ENCODE measurements at places on chromosomes 1 and 21.
A peak's percentile ranks its signal among the peaks of the same experiment; 100 is the strongest.

DNA sequence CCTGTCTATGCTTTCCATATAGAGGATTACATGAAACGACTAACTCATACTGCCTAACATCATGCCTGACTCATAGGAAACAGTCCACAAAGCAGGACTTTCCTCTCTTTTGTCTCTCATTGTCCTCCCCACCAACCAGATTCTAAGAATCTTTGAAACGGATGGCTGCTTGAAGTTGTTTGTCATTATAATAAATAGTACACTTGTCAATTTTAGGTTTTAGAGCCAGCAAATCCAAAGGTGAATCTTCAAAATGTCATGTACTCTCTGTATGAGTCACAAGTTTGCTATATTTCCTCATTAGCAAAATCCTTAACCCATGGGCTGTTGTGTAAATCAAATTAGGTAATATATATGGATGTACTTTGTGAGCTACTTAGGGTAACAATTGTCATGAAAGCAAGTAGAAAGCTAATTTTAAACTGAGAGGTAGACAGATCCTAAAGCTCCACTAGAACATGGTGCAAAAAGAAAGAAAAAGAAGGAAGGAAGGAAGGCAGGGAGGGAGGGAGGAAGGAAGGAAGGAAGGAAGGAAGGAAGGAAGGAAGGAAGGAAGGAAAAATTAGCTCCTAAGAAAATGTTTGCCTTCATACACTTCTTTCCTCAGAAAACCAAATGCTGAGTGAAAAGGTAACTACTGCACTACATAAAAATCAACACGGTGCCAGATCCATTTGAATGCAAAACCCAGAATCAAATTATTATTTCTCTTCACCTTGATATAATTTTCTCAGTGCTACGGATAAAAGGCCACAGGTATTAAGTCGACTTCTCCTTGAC, 129.5 kb upstream of the PRMT6 start:
- DNase-seq: no peak

DNA sequence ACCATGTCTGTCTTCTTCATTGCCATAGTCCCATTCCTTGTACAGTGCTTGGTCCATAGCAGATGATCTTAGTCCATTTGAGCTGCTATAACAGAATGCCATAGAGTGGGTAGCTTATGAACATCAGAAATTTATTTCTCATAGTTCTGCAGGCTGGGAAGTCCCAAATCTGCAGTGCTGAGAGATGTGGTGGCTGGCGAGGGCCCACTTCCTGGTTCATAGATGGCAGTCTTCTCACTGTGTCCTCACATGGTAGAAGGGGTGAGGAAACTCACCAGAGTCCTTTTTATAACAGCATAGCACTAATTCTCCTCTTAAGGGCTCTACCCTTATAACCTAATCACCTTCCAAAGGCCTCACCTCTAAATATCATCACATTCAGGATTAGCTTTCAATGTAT, 23.1 kb upstream of the RAP1A start:
- DNase-seq: peak; percentile 58

DNA sequence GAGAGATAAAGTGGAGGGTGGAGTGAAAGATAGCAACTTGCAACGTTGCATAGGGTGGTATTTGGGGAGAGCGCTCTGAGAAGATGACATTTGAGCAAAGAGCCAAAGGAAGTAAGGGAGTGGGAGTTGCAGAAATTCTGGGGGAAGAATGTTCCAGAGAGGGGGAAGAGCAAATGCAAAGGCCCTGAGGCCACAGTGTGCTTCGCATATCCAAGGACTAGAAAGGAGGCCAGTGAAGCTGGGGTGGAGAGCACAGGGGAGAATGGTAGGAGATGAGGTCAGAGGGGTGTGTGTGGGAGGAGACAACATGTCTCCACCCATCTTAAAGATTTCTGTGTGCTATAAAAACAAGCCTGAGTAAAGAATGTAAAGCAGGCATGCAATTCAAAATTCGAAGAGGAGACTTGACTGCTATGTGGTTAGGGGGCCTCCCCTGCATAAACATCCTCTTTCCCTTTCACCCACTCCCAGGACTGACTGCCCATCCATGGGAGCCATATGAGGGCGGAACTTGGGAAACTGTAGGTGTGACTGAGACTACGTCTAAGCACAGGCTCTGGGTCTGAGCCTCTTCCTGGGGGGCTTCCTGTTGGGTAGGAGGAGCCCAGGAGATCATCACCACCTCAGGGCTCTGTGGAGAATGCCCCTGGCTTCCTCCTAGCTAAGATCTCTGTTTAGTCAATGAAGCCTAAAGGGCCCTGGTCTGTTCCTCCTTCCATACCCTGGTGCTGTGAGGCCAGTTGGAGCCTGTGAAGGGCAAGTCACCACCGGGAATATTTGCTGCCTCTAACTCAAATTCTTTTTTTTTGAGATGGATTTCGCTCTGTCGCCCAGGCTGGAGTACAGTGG, 2.9 kb upstream of the CLIC4 start:
- no peak for DNase-seq

DNA sequence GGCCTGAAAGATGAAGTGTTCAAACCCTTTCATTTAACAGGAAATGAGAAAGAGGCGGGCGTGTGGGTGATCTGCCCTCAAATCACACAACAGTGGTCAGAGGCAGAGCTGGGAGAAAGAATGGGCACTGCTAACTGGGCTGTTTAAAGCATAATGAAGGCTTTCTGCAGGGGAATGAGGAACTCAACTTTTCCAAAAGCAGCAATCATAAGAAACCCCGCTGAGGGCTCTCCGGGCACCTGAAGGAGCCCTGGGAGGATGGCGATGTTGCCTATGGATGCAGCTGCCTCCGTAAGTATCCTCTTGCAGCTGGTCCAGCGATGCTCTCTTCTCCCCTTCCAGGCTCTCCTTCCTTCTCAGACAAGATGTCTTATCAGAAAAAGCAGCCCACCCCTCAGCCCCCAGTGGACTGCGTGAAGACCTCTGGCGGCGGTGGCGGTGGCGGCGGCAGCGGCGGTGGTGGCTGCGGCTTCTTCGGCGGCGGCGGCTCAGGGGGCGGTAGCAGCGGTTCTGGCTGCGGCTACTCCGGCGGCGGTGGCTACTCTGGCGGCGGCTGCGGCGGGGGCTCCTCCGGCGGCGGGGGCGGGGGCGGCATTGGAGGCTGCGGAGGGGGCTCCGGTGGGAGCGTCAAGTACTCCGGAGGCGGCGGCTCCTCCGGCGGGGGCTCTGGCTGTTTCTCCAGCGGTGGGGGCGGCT, 1.2 kb downstream of the LORICRIN start:
- peak; percentile 33 for DNase-seq

DNA sequence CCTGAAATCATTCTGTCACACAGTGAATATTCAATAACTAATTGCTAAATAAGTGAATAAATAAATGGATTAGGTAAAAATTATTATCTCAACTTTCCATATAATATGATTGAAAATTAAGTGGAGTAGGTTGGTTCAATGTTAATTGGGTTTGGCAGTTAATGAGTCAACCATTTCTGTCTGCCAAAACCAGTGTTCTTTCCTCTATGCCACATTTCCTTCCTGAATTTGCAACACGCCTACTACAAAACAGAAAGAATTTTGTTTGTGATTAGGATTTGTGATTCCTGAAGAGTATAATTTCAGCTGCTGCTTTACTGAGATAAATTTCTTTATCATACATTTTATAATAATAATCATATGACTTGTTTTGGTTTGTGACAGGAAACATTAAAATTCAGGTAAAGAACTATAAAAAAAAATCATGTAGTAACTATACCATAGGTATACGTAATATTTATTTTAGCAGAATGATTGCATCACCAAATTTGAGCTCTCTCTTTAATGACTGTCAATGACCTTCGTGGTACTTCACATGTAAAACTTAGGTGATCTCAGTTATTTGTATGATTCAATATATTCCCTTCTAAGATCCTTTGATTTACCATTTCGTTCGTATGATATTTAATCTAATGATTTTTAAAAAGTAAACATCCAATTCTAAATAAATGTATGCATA, 241.3 kb downstream of the KCNT2 start:
- DNase-seq: no peak

DNA sequence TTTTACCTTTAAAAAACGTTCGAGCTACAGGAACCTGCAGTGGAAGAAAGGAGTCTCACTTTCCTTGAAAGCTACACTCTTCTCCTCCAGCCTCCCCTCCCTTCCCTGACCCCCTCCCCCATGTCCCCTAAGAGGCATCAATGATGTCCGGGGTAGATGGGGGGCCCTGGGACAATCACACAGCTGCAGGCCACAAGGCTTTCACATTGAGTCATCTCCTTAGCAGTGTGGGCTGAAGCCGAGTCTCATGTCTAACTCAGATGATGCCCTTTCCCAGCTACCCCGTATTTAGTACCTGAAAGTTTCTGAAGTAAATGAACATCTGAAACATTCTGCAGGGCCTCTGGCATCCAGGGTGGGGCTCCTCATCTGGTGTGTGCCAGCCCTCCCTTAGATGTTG, 6.3 kb upstream of the GPR25 start:
- DNase-seq: no peak

DNA sequence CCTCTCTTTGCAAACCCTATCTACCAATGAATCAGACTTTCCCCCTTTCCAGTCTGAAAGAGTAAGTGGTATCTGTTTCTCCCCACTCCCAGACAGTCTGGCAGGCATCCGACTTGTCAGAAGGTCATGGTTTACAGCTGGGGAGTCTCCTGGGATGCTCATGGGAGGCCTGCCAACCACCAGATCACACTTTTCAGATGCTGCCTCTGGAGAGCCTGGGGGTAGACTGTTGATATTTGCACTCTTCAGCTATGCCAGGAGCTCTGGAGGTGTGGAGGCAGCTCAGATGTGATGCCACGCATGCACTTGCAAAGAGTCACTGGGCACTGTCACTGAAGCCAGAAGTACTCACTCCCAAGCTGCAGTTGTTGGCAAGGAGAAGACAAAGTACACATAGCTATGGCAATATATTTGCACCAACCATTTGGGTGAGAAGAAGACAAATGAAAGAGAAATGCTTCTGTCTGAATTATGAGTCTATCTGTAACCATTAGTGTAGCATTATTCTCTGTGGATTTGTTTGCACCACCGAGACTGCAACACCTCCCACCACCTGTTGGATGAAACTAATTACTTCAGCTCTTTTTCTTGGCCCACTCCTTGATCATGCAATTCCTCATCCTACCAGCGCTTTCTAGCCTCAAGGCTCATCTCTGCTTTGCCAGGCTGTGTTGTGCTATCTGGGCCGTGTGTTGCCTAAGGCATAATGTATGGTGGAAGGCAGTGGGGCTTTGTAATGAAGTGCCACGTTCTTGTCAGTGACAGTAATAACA, 133.0 kb upstream of the SPAG17 start:
- DNase-seq: no peak

Measured in activated T-cell treated with anti-CD3 and anti-CD28 coated beads, Interleukin-2, amount 50 U/mL, for 1 hour (primary cell).